ENCODE measurements at places on chromosomes 3 and 15.

GRCh38 chr15:68054628-68055223, 611 bp downstream of the PIAS1 start:
- DNase-seq = peak; percentile 78

- DNase-seq = peak; percentile 18
Observed at GRCh38 chr3:71930056-71930991, 145.4 kb upstream of the PROK2 start.

DNA sequence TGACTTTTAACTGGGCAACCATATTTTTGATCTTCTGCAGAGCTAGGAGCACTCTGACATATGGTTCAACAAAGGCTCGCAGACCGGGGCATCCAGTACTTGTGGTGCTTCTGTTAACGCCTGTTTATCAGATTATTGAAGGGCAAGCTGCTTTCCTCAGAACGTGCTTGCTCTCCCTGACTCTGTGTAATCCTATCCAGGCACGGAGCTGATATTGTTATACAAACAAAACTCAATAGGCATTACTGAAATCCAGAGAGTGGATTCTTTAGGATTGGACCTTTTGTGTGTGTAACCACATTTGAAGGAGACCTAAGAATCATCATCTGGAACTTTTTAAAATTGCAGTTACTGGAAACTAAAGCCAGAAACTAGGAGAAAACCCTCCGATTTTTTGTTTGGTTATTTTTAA, 246.5 kb downstream of the PTPRG start:
- DNase-seq = peak; percentile 93

DNA sequence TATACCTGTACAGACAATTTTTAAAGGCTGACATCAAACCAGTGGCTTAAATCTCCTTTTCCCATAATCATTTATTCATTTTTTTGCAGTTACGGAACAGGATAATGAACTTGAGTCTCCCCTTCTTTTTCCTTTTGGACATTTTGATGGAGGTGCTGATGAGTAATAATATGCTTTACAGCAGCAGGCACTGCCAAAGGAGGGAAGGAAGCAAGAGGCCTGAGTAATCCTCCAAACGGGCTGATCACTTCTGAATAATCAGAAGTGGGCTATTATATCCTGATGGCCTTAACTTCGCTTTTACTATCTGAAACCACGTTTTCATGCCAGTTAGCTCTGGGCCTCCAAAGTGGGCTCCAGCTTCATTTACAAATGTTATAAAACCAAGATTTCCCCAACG, 527.2 kb downstream of the FOXP1 start:
- no peak for DNase-seq

DNA sequence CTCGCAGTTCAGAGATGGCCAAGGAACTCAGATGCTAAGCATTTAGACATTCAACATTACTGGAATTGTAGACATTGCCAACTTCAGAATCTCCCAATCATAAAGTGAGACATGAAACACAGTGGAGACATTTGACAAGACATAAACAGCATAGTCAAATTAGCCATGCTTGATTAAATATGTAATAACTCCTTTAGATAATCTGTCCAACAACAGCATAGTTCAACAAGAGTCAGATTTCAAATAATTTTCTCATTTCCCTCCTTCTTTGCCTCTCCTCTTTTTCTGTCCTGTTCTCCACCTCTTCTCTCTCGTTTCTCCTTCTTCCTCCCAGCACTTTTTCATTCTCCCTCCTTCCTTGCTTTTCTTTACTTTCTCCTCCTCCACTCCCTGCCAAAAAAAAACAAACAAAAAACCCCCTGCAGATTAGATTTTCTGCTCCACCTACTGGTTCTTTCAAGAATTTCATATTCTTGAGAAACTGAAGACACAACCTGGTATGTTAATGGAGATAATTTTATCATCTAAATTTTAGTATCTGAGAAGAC, 20.2 kb downstream of the CPOX start:
- DNase-seq = peak; percentile 30

- DNase-seq = no peak
Observed at GRCh38 chr15:67042551-67043142, 22.8 kb upstream of the SMAD3 start.

GRCh38 chr3:49460188-49460890, 9.7 kb upstream of the DAG1 start:
- DNase-seq = no peak

DNA sequence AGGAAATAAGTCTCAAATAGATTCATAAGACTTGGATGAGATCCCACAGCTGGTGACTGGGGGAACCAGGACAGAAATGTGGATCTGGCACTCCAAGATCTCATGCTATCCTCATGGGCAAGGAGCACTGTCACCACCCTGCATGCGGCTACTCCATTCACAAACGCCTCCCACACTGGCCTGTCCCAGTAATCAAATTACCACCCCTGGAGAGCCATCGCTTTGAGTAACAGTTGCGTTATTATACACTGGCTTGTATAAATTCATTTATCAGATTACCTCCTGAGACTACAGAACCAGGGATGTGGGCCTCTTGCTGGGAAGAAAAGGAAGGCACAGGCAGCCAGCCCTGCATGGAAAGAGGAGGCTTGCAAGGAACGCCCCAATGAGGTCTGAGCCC, 27.9 kb upstream of the SLC25A36 start:
- no peak for DNase-seq

- no peak for DNase-seq
Observed at GRCh38 chr15:70827721-70828120, 26.2 kb downstream of the LARP6 start.

DNA sequence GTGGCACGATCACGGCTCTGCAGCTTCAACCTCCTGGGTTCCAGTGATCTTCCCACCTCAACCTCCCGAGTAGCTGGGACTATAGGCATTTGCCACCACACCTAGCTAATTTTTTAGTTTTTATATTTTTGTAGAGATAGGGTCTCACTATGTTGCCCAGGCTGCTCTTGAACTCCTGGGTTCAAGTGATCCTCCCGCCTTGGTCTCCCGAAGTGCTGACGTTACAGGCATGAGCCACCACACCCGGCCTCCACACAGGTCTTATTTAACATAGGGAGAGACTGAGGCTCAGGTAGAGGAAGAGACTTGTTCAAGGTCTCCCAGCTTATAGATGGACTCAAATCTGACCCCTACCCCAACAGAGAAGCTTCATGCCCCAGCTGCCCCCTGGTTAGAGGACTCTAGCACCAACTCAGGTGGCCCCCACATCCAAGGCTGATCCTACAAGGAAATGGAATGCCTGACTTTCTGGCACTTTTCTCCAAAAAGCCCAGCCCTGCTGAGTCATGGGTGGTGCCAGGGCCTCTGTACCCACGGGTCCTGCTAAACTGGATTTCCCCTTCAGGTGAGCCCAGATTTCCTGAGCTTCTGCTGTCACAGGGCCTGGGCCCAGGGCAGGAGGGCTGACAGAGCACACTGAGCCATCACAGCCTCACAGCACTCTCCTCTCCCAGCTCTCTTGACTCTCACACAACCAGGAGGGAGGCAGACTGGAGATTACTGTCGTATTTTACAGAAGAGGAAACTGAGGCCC, 5.6 kb downstream of the TMEM40 start:
- DNase-seq = no peak

GRCh38 chr15:25611603-25612002, 172.8 kb upstream of the UBE3A start:
- no peak for DNase-seq

DNA sequence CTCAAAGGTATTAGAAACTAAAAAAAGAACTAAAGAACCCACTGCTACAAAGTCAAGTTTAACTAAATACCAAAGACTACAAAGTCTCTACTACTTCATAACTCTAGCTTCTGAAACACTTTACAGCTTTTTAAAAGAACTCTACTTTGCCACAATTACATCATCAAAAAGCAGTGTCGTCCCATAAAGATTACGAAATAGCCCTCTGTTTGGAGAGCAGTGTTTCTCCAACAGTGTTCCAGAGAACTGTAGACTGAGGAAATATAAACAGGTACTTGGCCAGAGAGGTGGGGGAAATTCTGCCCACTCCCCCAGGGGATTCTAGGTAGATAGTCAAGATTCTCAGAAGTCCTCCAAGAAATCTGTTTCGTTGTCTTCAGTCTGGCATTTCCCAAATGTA, 225.6 kb downstream of the PDZRN3 start:
- no peak for DNase-seq

DNA sequence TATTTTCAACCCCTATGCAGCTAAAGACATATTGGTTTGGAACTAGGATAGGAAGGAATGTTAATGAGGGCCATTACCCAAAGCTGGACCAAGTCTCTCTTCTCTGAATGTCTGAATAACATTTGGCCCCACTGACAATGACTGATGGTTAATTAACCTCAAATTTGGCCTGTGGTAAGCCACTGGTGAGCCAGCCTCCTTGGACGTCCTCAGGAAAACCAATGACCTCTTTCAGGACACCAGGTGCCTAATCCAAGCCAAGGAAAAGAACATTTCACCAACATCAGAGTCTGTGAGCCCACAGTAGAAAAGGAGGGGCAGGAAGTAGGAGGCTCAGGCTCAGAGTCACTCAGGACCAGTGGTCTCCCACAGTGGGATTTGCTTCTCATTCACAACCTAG, 56.4 kb upstream of the ETV5 start:
- no peak for DNase-seq

- DNase-seq = no peak
Observed at GRCh38 chr3:147649475-147649874, 240.3 kb downstream of the ZIC1 start.

GRCh38 chr3:140748903-140749302, 71.0 kb downstream of the TRIM42 start:
- no peak for DNase-seq

DNA sequence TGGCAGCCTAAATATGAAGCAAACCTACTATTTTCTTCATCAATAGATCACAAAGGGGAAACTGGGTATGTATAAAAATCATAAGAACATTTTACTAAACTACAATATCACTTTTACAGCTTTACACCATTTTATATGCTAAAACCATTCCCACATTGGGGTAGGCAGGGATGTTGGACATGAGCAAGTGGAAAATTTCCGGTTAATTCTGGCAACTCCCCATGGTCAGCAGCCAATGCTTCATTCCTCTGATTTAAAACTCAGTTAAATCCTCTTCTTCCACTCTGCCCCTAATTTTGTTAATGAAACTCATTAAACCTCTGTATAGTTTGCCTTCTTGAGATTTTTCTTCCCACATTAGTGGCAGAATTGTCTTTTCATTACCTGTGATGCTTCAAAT, 552.5 kb upstream of the NECTIN3 start:
- DNase-seq = no peak

DNA sequence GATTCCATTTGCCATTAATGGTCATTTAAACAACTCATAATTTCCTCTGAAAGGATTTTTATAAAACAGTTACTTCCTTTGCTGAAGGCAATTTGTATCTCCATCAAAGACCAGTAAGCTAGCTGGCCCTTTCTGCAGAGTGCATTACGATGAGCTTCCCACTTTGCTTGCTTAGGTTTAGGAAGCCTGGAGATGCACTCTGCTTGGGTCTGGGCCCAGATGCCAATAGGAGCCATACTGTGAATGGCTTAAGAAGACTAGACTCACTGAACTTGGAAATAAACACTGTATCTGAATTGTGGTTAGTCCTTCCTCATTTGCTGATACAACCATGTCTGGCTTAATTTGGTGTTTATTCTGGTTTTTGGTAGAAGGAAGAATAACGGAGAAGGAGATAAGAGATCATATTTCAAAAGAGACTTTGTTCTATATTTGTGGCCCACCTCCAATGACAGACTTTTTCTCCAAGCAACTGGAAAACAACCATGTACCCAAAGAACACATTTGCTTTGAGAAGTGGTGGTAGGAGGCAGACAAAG, 38.1 kb downstream of the OXNAD1 start:
- no peak for DNase-seq

DNA sequence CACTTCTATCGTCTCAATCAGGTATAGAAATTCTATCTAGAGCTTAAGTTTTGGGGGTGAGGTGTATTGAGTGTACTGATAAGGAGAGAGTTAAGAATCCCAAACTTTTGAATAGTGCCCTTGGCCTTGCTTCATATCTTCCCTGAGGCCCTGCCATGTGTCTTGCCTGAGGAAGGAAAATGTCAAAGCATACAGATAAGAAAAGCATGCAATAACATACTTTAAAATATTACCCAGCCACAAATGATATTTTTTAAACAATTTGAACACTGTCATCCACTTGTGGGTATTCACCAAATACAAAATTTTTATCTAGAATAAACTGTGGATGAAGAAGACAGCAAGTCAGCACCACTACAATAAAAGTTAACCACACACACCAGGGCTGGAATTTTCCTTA, 631.0 kb upstream of the ALCAM start:
- no peak for DNase-seq

- no peak for DNase-seq
Observed at GRCh38 chr3:114567771-114568170, 273.9 kb downstream of the TIGIT start.

DNA sequence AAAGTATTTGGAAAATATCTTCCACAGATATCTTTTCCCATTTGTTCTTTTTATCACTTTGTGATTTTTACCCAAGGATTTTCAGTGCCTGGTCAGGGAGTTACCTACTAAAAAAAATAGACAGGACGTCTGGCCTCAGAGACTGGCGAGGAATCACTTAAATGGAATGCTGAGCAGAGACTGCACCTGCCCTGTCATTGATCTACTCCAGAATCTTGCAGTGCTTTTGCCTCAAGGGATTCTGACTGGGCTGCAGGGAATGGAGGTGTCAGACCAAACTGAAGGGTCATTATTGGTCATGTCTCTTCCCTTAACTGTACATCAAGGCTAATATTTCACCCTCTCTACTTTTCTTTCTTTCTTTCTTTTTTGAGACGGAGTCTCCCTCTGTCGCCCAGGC, 12.1 kb upstream of the RYR3 start:
- DNase-seq = no peak

DNA sequence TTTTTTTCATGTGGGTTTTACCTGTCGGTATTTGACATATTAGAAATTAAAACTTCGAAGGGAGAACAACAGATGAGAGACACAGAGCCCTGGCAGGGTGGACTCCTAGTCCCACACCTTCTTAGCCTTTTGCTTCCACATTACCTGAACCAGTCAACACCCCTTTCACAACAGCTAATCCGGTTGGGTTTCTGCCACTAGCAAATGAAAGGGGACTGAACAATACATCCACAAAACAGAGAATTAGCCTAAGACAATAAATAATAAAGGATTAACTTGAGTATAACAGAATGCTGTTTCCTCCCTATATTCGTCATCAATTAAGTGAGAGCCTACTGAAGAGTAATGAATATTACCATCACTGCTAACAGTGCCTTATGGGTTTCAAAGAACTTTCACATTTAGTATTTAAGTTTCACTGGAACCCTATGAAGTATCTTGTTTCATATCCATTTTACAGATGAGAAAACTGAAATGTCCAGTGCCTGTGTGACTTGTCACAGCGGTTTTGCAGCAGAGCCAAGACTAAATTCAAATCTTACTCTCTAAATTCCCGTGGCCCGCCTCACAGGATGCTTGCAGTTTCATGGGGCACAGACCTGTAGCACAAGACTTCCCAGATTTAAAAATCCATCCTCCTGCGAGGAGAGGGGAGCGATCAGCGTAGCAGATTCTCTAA, 1.0 kb upstream of the RAB8B start:
- no peak for DNase-seq

DNA sequence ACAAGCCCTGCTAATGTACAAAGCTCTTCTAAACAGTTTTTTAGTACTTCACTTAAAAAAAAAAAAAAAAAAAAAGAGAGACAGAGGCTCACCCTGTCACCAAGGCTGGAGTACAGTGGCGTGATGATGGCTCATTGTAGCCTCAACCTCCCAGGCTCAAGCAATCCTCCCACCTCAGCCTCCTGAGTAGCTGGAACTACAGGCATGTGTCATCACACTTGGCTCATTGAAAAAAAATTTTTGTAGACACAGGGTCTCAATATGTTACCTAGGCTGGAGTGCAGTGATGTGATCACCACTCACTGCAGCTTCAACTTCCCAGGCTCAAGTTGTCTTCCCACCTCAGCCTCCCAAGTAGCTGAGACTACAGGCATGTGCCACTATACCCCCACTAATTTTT, 47.6 kb upstream of the HEG1 start:
- DNase-seq = no peak

- peak; percentile 76 for DNase-seq
Observed at GRCh38 chr3:113441051-113441770, at the start of gene CFAP44. TSS of gene CFAP44 (minus strand) at chr3:113441493. CDS start at chr3:113433664, 7,829 bp downstream.
